ENCODE measurements at places on chromosomes 6 and 20.

- DNase-seq: no peak
These were observed 33.3 kb downstream of the ITCH start for GRCh38 chr20:34396408-34396807.

GRCh38 chr6:90256698-90257485, 39.8 kb downstream of the BACH2 start:
- DNase-seq: no peak

GRCh38 chr6:148493424-148493823, 150.8 kb downstream of the SASH1 start:
- no peak for DNase-seq

- DNase-seq: no peak
These were observed 82.1 kb downstream of the KCNB1 start for GRCh38 chr20:49400410-49400809.

- no peak for DNase-seq
These were observed 92.3 kb upstream of the BEND6 start for GRCh38 chr6:56862415-56863175.
